ENCODE measurements at places on chromosomes 11 and 22.

- DNase-seq = no peak
Observed at GRCh38 chr11:44941259-44942021, 9.2 kb downstream of the TP53I11 start.

DNA sequence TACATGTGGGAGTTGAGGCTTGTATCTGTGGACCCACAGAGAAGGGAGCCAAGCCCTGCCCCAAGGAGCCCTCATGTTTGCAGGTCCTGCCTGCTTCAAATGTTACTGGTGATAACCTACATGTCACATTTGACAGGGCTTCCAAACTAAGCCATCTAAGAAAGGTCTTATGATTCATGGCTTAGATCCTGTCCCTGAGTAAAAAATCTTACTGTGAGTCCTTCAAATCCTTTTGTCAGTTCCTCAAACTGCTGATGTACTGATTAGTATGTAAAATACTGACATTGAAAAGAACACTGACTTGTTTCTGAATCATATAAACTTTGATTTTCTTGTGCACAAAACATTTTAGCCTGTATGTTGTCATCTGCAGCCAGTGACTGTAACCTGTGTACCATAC is 1.0 kb upstream of the PANX1 start:
- DNase-seq = no peak

GRCh38 chr11:77467993-77468392 is 5.9 kb downstream of the PAK1 start:
- no peak for DNase-seq

DNA sequence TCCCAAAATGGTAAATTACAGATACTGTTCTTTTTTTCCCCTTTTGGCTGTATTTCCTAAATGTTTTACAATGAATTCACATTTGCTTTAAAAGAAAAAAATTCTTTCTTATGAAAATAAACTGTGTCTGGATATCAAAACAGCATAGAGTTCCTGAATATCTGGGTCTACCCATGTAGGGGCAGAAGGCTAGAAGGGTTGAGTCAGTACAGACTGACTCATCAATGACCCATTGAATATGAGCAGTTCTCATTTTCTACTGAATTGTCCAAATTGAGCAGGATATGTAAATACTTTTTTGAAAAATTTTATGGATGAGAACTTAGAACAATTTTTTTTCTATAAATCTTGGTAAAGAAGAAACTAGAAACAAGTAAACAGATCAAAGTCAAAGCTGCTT is 16.3 kb upstream of the C11orf87 start:
- no peak for DNase-seq

GRCh38 chr22:39429916-39430575 is 26.8 kb upstream of the MGAT3 start:
- no peak for DNase-seq

DNA sequence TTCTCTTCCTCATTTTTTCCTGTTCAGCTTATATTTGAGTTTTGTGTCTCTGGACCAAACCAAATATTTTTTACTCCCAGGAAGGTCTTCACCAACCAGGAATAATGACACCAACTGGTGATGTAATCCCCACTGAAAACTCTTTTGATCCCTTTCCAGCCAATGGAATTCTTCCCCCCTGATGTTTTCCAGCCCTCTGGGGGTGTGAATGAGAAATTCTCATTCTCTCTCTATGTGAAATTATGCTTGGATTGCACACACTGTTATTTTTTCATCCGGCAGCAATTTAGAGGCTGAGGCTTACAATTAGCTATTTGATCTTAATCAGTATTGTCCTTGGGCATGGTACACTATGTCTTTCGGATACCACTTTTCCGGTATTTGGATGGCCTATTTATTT is 39.5 kb upstream of the SLC1A2 start:
- DNase-seq = no peak

- peak; percentile 58 for DNase-seq
Observed at GRCh38 chr22:27310966-27311697, 490.4 kb downstream of the MN1 start.

GRCh38 chr11:128354476-128354875 is 232.9 kb downstream of the ETS1 start:
- DNase-seq = no peak

GRCh38 chr11:118142081-118142480 is 10.5 kb downstream of the SCN4B start:
- DNase-seq = no peak

GRCh38 chr22:31425331-31426050 is 26.1 kb downstream of the DRG1 start:
- no peak for DNase-seq

DNA sequence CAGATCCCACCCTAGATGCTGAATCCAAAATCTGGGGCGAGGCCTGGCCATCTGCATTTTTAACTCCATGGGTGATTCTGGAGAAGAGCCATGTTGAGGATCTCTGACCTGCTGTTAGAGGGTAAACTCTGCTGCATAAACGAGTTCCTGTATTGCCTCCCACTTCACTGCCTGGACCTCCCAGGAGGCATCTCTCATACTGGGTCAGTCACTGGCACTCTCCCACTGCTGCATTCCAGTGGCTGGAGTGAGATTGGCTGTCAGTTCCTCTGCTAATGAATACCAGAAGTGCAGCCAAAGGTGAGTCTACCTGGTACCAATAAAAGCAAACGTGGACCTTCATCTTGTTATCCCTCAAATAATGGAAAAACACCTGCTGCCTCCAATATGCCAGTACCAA is 10.3 kb downstream of the POLDIP3 start:
- no peak for DNase-seq

DNA sequence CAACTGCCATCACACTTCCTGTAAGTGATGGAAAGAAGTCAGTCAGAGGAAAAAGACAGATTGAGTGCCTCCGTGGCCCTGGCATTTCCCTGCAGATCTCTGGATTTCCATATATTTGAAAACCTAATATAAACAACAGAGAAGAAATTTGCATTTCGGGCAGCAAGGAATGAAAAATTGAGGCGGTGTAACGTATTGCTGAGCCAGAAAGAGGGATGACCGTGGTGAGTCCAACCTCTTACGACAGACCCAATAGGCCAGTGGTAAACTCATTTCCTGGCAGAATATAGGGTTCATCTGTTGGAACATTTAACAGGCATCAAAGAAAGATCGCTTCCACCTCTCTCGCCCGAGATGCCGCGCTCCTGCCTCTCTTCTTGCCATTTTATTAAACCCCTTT is 336.5 kb downstream of the MIAT start:
- DNase-seq = no peak

DNA sequence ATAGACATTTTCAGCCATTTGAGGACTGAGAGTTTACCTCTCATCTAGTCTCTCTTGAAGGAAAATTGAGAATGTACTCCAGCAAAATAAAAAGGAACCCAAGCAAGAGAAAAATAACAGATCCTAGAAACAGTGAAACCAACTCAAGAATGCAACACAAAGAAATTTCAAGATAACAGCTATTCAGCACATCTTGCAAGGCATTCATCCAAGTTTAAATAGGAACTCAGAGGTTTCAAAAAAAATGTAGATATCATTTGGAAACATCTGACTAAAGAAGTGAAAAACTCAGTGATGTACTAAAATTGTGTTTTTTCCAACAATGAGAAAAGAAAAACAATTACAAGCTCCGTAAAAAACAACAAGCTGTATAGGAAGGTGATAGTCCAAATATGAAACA is 76.4 kb downstream of the TMEM135 start:
- no peak for DNase-seq

DNA sequence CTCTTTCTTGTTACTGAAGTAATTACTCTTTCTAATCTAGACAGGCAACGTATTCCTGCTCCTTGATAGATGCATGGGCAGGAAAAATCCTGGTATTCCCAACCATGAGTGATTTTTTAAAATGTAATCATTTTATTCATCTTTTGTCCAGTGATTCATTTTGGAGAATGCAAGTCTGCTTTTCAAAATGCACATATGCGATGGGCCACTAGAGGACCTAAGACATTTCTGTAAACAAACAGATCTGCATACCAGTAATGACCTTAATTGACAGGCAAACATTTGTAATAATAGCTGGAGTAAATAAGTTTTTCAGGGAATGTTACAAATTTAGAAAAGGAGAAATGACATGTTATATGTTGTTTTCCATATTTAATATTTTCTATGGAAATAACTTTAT is 1167.6 kb downstream of the JRKL start:
- no peak for DNase-seq

- DNase-seq = peak; percentile 97
Observed at GRCh38 chr11:45354976-45355705, 69.0 kb upstream of the SYT13 start.

GRCh38 chr22:27561286-27561904 is 240.2 kb downstream of the MN1 start:
- DNase-seq = peak; percentile 33

DNA sequence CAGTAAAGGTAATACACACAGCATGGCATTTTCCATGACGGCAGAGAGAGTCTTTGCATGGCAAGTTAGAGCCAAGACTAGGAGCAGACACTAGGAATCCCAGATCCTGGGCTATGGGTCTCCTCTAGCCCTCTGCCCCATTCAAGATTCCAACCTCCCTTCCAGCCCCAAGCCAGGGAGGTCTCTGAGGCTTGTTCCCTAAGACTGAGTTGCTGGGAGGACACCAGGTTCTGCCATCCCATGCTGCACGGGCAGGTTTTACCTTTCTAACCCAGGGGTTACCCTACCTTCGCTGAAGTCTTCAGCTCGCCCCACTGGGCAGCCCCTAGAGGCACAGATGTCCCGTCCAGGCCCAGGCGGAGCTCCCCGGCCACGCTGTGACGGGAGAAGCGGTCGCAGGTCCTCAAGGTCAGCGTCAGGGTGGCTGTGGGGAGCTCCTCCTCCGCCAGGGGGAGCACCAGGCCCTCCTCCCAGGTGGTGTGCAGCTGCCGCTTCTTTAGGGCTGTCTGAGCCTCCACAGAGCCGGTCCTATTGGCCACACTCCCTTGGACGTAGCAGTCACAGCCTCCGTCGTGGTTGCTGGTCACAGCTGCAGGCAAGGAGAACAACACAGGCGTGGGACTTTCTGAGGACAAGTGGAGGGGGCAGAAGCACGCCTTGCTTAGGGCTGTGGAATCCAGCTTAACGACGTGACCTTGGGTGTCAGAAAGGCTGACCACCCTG is 33.8 kb downstream of the SYT13 start:
- DNase-seq = peak; percentile 90

GRCh38 chr11:131906963-131907362 is 536.5 kb downstream of the NTM start:
- DNase-seq = no peak

- DNase-seq = no peak
Observed at GRCh38 chr11:62514151-62514550, 32.5 kb downstream of the AHNAK start.

DNA sequence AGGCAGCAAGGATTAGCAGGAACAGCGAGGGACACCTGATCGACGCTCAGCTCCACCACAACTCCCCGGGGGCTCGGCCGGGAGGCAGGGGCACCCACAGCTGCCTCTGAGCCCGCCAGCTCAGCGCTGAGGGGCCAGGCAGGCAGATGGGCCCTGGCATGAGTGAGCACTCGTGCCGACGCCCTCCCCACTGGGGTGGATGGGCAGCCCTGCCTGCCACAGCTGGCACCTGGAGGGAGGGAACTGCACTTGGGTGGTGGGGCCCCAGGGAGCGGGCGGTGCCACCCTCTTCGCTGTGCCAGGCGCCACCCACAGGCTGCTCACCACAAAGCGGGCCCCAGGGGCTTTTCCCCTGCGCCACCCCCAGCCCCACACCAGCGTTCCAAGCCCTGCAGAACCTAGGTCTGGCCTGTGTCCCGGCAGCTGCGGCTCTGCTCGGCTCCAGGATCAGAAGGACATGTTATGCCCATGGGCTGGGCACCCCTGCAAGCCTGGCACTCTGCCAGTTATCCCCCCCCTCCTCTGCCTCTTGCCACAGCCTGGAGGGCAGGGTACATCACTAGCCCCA is 28.8 kb downstream of the WNT7B start:
- DNase-seq = no peak

DNA sequence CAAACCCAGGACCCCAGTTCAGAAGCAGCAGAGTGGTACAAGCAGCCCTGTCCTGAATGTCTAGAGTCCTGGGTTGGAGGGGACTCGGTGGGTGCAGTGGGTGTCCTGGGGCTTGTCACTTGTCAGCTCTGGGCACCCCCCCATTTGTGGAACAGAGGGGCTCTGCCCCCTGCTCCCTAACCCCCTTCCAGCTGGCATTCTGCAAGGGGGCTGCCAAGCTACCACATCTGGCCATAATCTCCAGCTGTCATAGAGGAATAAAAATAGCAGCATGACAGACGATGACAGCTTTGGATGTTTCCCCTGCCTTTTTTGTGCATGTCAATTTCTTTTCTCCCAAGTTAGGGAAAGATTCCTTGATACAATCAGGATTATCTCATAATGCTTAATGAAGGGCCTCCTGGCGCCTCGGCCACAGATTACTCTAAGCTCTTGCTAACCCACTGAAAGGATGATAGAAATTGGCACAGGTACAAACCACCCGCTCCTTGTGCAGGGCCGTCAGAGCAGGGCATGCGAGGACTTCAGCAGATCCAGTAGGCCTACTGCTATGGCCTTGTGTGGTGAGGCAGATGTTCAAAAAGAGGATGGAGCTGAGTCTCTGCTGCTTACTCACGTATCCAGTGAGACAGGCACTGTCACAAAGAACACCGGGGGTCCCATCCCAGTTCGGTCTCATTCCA is 83.0 kb downstream of the ISX start:
- DNase-seq = no peak

- peak; percentile 42 for DNase-seq
Observed at GRCh38 chr11:45156741-45157140, 10.3 kb downstream of the PRDM11 start.

GRCh38 chr11:42524534-42525227 is 787.1 kb upstream of the API5 start:
- DNase-seq = peak; percentile 74

- DNase-seq = no peak
Observed at GRCh38 chr22:45600790-45601730, 70.6 kb upstream of the ATXN10 start.

DNA sequence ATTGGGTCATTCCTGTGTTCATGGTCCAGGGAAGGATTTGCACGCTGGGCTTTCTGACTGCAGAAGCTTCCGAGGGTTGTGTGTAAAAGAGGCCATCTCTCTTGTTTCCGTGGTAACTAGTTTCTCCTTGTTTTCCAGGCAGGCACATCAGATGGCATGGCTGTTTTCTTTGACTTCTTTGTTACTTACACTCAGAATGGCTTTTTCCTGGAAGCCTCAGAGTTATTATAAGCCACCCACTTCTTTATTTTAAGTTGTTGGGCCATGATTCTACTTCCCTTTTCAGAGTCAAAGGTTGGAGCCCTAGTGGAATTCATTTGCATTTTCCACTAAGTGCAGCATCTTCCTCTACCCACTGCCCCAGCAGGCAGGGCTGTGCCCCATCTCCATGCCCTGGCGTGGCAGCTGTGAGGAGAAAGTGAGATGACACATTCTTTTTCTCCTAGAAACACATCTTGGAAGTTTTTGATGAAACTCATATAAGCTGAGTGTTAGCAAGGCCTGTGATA is 94.9 kb downstream of the PRR5L start:
- DNase-seq = no peak

- peak; percentile 87 for DNase-seq
Observed at GRCh38 chr22:21646608-21647590, 4.8 kb downstream of the SDF2L1 start.
